ENCODE measurements at places on chromosomes 12 and 14. TPM values are rescaled to one million over a fixed set of nuclear protein-coding genes. Genes with fewer than 3 reads are reported as not detected.

The OTOGL gene
- 2.9 TPM for total RNA-seq

The KERA gene
- total RNA-seq = not detected

The RILPL1 gene
- 12.5 TPM for total RNA-seq

The SBNO1 gene
- 37.4 TPM for total RNA-seq

The CD4 gene
- not detected for total RNA-seq

The C12orf54 gene
- total RNA-seq = not detected

The IFI27L2 gene
- total RNA-seq = 99.6 TPM

The KICS2 gene
- total RNA-seq = 16.4 TPM

The TMEM117 gene
- 3.6 TPM for total RNA-seq

The PLEKHD1 gene
- not detected for total RNA-seq

The IL22 gene
- total RNA-seq = not detected

The MAPKAPK5 gene
- total RNA-seq = 60.9 TPM

The COX8C gene
- total RNA-seq = not detected

The TAS2R7 gene
- not detected for total RNA-seq
